Smooth muscle cell of the umbilical artery (primary cell): ENCODE measurements at places on chromosomes 11 and 22. TPM values are rescaled to one million over a fixed set of nuclear protein-coding genes. Genes with fewer than 3 reads are reported as not detected.

The PATE4 gene
- not detected in 2 replicates for total RNA-seq

The THRSP gene
- not detected in 2 replicates for total RNA-seq

The ASCC2 gene
- total RNA-seq: 42.2 and 64.5 TPM in 2 replicates

The CASP5 gene
- not detected in 2 replicates for total RNA-seq

The OPCML gene
- 0.89 and 2.5 TPM in 2 replicates for total RNA-seq

The CECR2 gene
- under 0.01 TPM in 1 of 2 replicates, not detected in the other for total RNA-seq

The ART5 gene
- total RNA-seq: not detected in 2 replicates

The DNAL4 gene
- total RNA-seq: 18.7 and 22.3 TPM in 2 replicates

The NCF4 gene
- not detected in 2 replicates for total RNA-seq

The OR8G1 gene
- total RNA-seq: not detected in 2 replicates

The DGAT2 gene
- total RNA-seq: 2.5 and 5.6 TPM in 2 replicates

The BIRC3 gene
- total RNA-seq: 5.3 and 9.0 TPM in 2 replicates

The OSBPL5 gene
- total RNA-seq: 26.4 and 38.6 TPM in 2 replicates

The ANGPTL5 gene
- total RNA-seq: not detected in 2 replicates

The ROBO4 gene
- total RNA-seq: 0.30 and 0.46 TPM in 2 replicates

The OMP gene
- 1.2 and 1.5 TPM in 2 replicates for total RNA-seq

The SCN4B gene
- total RNA-seq: under 0.01 and 0.09 TPM in 2 replicates

The KLHL35 gene
- total RNA-seq: 2.9 and 3.3 TPM in 2 replicates

The FAT3 gene
- total RNA-seq: 1.2 and 2.0 TPM in 2 replicates

The CREB3L1 gene
- total RNA-seq: 61.8 and 82.1 TPM in 2 replicates

The MMP27 gene
- total RNA-seq: not detected in 2 replicates

The E2F8 gene
- under 0.01 and 0.92 TPM in 2 replicates for total RNA-seq

The TTC36 gene
- 0.59 and 1.2 TPM in 2 replicates for total RNA-seq

The CARNS1 gene
- total RNA-seq: 0.30 and 0.51 TPM in 2 replicates

The B3GAT1 gene
- 0.05 TPM in 1 of 2 replicates, not detected in the other for total RNA-seq

The POTEH gene
- total RNA-seq: not detected in 2 replicates
